ENCODE measurements at places on chromosomes 16 and 17. TPM values are rescaled to one million over a fixed set of nuclear protein-coding genes. Genes with fewer than 3 reads are reported as not detected.
A peak's percentile ranks its signal among the peaks of the same experiment; 100 is the strongest.

MYH3 gene
- total RNA-seq = 0.34 TPM

GRCh38 chr17:75816693-75817092, 27.5 kb downstream of the UNC13D start:
- DNase-seq = no peak

GRCh38 chr17:15885770-15886169, 59.2 kb upstream of the ADORA2B start:
- DNase-seq = no peak

DNA sequence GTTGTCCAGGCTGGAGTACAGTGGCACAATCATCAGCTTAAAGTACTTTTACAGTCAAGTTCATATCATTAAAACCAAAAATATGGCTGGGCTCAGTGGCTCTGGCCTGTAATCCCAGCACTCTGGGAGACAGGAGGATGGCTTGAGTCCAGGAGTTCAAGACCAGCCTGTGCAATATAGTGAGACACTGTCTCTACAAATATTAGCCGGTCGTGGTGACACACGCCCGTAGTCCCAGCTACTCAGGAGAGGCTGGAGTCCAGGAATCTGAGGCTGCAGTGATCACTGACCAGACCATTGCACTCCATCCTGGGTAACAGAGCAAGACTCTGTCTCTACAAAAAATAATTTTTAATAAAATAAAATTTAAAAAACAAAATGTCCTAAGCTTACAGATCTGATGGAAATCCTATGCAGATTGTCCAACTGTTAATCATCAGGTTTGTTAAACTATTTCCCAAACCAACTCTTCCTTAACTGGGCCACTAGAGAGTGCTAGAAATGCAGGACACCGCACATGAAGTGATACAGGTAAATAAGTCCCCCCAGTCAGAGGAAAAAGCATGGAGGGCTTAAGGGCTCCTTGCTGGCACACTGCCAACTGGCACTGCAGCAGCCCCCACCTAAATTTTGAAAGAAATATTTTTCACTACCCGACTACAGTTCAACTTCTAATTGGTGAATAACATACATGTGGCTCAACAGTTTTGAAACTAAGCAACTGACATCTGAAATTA, 2.8 kb downstream of the USP22 start:
- peak; percentile 62 for DNase-seq

- peak; percentile 4 for DNase-seq
Observed at GRCh38 chr17:18889658-18890057, 31.7 kb downstream of the PRPSAP2 start.
